Stimulated activated CD4-positive, alpha-beta T cell treated with anti-CD3 and anti-CD28 coated beads, Interleukin-12 subunit alpha, Interleukin-12 subunit beta, amount 100 ng/mL, for 24 hours (primary cell): ENCODE measurements at places on chromosomes 5 and 9.

DNA sequence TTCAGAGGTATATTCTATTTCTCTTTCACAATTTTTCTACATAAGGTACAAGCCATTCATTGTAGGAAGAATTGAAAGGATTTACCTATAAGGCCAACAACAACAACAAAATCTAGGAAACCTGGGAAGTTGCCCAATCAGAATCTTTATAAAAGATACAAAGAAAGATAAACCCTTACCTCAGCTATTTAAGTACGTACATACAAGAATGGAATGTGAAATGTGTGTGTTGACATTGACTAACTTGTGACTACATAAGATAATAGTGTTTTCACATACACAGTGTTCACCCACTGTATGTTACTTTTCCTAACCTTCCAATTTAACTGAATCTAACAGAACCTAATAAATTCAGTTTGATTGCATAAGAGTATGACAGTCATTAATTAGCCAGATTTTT is 154.1 kb downstream of the ADAMTS6 start:
- DNase-seq, result no peak

GRCh38 chr9:113872485-113873143 is 3.5 kb upstream of the ZNF618 start:
- no peak for DNase-seq

- no peak for DNase-seq
Measured at GRCh38 chr9:110249603-110250002, 6.7 kb downstream of the TXN start.

- no peak for DNase-seq
Measured at GRCh38 chr5:110043025-110043424, 353.3 kb downstream of the MAN2A1 start.

- DNase-seq, result no peak
Measured at GRCh38 chr5:127074466-127074865, 1.2 kb upstream of the C5orf63 start.

GRCh38 chr5:176559683-176560082 is 10.5 kb downstream of the CDHR2 start:
- DNase-seq, result no peak

DNA sequence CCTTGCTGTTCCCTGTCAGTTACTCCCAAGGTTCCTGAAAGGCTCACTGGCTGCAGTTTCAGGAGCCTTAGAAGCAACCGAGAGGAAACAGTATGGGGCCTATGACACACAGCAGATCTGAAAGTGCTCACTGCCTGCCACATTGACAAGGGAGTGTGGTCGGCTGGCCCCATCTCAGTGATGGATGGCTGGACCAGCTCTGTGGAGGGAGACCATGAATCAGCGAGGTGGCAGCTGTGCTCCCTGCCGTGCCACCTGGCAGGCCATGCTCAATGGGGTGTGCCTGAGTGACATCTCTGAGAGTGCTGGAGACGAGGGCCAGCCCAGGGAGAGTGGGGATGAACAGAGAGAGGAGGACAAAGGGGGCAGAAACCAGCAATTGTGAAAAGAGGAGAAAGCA is 49.1 kb downstream of the DOCK2 start:
- no peak for DNase-seq

GRCh38 chr5:78757269-78758053 is 108.9 kb upstream of the LHFPL2 start:
- DNase-seq, result no peak

GRCh38 chr9:115855458-115856133 is 298.0 kb upstream of the PAPPA start:
- no peak for DNase-seq

DNA sequence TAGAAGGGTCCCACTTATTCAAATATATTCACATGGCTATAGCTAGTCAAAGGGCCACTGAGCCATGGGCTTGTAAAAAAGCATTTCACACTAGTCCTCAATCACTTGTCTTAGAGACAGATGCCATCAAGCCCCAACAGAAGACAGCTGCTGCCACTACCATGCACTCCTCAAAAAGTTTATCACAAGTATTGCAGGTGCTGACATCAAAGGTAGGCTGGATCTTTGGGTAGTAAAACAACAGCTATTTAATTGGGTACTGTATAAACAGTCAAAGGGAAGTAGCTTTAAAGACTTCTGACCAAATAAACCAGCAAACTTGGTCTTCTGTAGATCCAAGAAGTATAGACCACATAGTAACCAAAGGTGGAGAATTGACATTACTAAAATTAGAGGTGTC is 59.2 kb upstream of the FER start:
- no peak for DNase-seq

- no peak for DNase-seq
Measured at GRCh38 chr9:36877239-36877638, 156.8 kb downstream of the PAX5 start.

GRCh38 chr9:131329241-131329641 is 39.7 kb downstream of the PLPP7 start:
- no peak for DNase-seq

- no peak for DNase-seq
Measured at GRCh38 chr5:10452768-10453331, 11.2 kb downstream of the ROPN1L start.

GRCh38 chr9:89687848-89688247 is 83.0 kb downstream of the GADD45G start:
- no peak for DNase-seq
